Fibroblast of the aortic adventitia (primary cell): ENCODE measurements at places on chromosomes 16 and 17. TPM values are rescaled to one million over a fixed set of nuclear protein-coding genes. Genes with fewer than 3 reads are reported as not detected.

DNA sequence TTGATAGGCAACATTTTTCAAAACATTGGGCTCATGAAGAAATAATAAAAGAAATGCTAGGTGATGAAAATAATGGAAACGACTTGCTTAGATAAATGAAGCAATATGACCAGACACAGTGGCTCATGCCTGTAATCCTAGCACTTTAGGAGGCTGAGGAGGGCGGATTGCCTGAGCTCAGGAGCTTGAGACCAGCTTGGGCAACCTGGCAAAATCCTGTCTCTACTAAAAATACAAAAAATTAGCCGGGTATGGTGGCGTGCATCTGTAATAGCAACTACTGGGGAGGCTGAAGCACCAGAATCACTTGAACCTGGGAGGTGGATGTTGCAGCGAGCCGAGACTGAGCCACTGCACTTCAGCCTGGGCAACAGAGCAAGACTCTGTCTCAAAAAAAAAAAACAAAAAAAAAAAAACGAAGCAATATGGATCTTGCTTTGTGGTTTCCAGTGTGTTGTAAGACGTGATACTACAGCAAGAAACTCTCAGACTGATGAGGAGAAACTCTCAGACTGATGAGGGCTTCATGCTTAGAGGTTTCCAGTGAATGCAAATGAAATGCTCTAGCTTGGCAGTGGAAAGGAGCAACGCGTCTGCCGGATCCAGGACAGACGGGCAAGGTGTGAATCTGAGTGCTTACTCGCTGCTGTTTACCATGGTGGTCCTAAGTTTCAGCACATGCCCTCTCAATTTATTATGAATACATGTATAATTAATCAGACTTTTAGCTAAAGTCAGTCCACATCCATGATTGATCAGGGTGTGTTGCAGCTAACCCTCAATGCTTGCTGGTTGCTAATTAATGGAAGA is 11.5 kb upstream of the IGF2BP1 start:
- DNase-seq: no peak

Gene CDH16
- total RNA-seq: not detected in 2 replicates

Gene PRR35
- not detected in 2 replicates for total RNA-seq

Gene DUS2
- total RNA-seq: 12.9 and 14.6 TPM in 2 replicates

Gene STH
- not detected in 2 replicates for total RNA-seq
